ENCODE measurements at places on chromosomes 6 and 20. TPM values are rescaled to one million over a fixed set of nuclear protein-coding genes. Genes with fewer than 3 reads are reported as not detected.

NOTCH4 gene
- total RNA-seq = 0.28 TPM

ZC2HC1B gene
- total RNA-seq = not detected

FAM217B gene
- total RNA-seq = 6.8 TPM

MYCT1 gene
- under 0.01 TPM for total RNA-seq

PTPRA gene
- total RNA-seq = 45.3 TPM

GGTLC1 gene
- total RNA-seq = not detected

SYNDIG1 gene
- total RNA-seq = not detected

OR2J1 gene
- not detected for total RNA-seq

BMP7 gene
- total RNA-seq = not detected

OOEP gene
- 0.14 TPM for total RNA-seq

HDGFL1 gene
- not detected for total RNA-seq

MOCS1 gene
- total RNA-seq = 5.3 TPM

NKX2-2 gene
- total RNA-seq = not detected

MEI4 gene
- total RNA-seq = under 0.01 TPM

MUC21 gene
- not detected for total RNA-seq

RGL2 gene
- 40.4 TPM for total RNA-seq
